ENCODE measurements at places on chromosomes 4 and X.

- DNase-seq = no peak
Observed at GRCh38 chrX:69277369-69277990, 112.2 kb upstream of the PJA1 start.

GRCh38 chr4:148265627-148266026, 176.6 kb downstream of the NR3C2 start:
- DNase-seq = no peak

DNA sequence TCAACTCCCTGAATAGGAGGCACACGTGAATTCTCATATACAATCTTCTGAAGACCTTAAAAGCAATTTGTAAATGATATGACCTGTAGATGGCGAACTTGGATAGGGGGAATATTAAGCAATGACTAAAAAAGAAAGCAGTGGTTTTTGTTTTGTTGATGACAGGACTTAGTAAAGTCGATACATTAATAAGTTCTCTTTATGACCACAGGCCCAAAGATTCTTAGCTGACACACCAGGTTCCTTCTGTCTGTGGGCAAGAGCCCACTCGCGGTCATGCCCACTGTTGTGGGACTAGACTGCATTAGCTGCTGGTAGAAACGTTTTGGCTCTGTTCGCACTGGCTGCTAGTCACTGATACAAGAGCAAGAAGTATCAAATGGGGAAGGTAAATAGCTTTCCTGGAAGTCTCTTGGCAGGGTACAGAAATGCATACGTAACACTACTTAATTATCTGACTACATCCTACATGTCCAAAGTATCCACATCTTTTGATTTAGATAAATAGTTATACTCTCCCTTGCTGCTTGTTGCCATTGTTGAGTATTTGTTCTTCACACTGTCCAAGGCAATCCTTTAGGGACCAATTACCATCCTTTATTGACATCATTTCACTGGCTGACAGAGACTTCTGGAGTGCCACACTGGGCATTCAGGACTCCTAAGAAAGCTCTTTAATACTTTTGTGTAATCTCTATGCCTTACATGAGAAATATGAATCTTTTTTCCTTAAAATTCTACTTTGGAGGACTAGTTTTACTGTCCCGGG, 31.0 kb downstream of the ALPK1 start:
- DNase-seq = peak; percentile 68

DNA sequence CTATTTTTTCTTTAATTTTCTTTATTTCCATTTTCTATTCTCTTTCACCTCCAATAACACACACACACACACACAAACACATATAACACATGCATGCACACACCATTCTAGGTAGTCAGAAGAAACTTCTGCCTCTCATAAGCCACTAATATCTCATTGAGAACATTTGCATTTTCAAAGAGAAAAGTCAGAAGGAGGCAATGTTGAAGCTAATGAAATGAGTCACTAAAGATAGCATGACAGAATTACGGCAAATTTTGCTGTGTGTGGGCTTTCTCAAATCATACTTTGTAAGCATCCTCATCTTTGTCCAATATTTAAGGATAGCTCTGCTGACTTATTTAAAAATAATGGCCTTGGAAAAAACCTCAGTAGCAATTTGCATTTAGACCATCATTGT, 291.3 kb downstream of the GUCY2F start:
- no peak for DNase-seq

DNA sequence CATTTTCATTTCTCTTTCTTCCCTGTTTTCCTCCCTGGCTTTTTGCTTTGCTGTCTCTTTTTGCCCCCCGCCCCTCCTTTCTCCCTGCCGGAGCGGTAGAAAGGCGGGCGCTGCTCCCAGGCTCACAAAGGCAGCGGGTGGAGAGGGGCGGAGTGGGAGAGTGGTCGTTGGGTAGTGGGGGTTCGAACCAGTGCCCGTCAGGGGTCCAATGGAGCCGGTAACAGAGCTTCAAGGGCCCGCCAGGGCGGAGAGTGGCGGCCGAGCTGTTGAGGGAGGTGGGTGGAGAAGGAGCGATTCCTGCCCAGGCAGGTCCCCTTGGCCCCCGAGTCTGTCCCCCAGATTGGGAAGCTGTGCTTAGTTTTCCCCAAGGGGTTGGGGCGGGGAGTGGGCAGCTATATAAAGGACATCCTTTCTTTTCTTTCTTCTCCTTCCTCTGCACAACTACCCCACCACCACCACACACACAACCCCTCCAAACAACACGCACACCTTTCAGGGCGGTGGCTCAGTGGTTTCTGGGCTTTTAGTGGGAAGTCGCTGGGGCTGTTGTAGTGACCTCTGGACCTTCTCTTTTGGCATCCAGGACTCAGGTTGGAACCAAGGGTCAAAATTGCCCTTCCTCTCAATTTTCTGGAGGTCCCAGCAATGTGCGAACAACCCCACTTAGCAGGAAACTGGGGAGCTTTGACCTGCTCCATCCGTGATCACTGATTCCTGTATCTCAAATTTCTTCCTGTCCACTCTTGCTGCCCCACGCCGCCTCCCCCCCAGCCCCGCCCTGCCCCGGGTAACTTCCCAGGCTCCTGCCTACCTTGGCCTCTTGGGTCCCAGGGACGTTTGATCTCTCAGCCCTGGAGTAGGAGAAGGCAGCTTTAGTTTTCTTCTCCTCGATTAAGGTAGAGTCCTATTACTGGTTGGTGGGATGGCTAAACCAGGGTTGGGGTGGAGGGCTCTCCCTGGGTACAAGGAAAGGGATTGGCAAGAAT, 1.9 kb downstream of the EFNB1 start:
- DNase-seq = no peak

DNA sequence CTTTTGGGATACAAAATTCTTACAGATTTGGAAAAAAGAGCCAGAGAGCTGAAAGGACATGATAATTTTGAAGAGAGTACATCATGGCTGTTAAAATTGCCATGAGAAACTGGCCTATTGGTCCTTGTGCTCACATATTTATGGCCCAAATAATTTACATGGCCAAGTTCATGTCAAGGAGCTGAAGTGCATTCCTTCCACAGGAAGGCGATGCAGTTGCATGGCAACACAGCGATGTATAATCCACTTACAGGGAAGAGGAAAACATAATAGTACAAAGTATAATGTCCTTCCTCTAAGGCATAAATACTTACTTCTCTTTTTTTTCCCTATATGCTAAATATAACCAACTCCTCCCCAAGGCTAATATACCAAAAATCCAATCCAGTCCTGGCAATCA, 914.5 kb upstream of the AGA start:
- DNase-seq = no peak

DNA sequence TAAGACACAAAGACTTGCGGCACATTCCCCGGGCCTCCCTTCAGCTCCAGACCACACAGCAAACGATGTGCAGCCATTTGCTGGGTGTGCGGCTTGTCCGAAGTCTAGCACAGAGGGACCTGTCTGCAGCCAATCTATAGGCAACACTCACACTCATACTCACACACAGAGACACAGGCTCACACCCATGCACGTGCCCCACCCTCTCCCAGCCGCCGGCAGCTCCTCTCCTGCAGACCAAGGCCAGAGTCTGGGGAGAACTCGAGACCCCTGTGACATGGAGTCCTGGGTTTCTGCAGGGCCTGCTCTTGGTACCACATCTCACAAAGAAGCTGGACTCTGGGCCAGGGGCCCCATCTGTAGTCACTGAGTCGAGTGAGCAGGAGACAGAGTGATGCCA, 245.4 kb upstream of the PSAPL1 start:
- no peak for DNase-seq

DNA sequence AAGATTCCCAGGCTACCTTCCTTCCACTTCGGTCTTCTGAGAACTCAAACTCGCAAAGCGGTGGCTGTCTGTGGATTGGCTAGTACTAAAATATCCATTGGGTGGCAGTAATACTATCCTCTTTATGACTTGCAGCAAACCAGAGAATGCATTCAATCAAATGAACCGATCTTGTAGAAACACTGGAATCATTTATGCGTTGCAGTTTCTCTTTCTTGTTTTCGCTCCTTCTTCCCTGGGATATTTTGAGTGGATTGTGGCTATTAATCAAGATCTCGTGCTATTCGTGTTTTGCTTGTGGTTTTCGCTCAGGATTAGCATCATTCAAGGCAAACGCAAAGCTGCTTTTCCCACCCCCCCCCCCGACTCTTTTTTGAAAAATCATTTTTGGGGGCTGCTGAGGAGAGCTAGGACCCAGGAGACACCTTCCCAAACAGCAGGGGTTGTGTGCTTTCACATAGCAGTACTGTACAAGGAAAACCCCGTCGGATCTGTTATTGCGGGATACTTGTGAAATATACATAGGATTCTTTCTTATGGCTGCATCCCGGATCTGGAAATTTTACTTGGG, at the start of gene IL1RAPL1:
Gene IL1RAPL1 (plus strand): TSS at position 466 of the 571 bp plus-strand sequence.
- no peak for DNase-seq

DNA sequence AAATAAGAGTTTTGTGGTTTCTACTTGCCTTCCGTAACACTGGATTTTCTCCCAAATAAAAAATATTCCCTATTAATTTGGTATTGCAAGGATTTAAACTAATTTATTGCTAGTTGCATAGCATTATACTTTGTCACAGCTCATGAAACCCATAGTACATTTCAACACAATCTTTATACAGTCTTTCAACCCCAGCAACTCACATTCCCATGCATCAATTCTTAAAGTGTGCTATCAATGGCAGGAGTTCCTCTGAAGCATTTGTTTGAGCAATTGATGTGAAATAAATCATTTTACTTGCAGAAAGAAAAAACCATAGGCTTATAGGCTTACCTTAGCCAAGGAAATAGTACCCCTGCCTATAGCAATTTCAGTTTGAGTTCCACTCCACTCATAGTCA, 251.9 kb downstream of the PAPSS1 start:
- DNase-seq = no peak

- DNase-seq = no peak
Observed at GRCh38 chr4:165563851-165564250, 185.0 kb downstream of the CPE start.

- no peak for DNase-seq
Observed at GRCh38 chr4:153521478-153521877, 55.3 kb downstream of the TMEM131L start.

DNA sequence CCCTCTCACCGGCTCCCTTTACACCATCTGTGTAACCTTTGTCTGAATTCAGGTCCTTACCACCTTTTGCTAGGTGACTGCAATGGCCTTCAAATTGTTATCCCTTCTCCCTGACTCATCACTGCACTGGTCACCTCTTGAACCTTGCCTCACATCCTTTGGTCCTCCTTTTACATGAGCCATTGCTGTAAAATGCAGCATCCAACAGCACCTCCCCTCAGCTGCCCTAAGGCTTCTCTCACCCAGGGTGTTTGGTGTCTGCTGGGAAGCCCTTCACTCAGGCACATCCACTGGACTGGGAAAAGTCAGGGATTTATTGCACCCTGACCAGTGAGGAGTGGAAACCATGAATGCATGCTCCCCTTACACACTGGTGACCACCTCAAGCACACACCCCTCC, 192.5 kb upstream of the GATB start:
- no peak for DNase-seq

GRCh38 chr4:109302361-109303139, at the start of gene COL25A1:
TSS of gene COL25A1 (minus strand) at chr4:109302658.
- peak; percentile 46 for DNase-seq

- no peak for DNase-seq
Observed at GRCh38 chr4:76061982-76062381, 12.5 kb upstream of the ART3 start.

- DNase-seq = no peak
Observed at GRCh38 chrX:7158468-7158990, 10.6 kb upstream of the PUDP start.

GRCh38 chr4:122806981-122807679, 19.5 kb upstream of the FGF2 start:
- DNase-seq = no peak

- DNase-seq = no peak
Observed at GRCh38 chr4:139760567-139760966, 94.9 kb downstream of the MGST2 start.

DNA sequence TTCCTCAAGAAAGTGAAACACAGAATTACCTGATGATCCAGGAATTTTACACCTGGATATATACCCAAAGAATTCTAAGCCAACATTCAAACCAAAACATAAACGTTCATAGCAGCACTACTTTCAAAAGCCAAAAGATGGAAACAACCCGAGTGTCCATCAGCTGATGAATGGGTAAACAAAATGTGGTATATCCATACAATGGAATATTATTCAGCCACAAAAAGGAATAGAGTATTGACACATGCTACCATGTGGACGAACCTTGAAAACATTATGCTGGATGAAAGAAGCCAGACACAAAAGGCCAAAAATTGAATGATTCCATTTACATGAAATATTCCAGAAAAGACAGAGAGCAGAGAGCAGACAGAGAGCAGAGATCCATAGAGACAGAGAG, 52.0 kb downstream of the IRF2 start:
- no peak for DNase-seq

GRCh38 chr4:114163051-114163450, 183.6 kb upstream of the ARSJ start:
- no peak for DNase-seq

- DNase-seq = no peak
Observed at GRCh38 chr4:122514671-122515070, 58.1 kb upstream of the IL2 start.

GRCh38 chr4:156659983-156660382, 311.6 kb downstream of the PDGFC start:
- no peak for DNase-seq

DNA sequence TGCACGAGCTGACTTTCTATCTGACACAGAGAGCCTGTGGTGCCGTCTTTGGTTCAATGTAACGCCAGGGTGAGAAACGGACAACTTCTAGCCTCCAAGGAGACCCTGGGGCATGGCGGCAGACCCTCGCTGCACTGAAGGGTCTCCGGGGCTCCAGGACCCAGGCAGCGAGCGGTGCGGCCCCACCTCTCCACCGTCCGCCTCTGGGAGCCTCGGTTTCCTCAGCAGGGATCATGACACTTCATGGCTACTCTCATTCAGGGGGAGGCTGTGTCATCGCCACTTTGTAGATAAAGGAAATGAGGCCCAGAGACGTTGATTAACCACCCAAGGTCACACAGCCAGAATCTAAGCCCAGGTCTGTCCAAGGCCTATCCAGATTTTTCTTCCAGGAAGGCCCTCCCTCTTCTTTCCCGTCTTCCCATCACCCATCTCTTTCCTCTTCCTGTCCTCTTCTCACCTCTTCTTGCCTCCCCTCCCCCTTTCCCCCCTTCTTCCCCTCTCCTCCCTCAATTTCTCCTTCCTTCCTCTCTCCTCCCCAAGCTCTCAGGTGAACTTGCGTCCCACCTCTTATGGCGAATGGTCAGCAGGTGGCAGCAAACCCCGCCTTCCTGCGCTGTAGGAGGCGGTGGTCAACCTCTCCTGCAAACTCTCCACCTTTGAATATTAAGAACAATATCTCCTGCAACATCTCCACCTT, 69.3 kb upstream of the HMX1 start:
- no peak for DNase-seq

- DNase-seq = no peak
Observed at GRCh38 chrX:3599802-3600430, 113.5 kb downstream of the PRKX start.
